Fibroblast of skin of right quadriceps (primary cell): ENCODE measurements at places on chromosomes 2 and 18.
A peak's percentile ranks its signal among the peaks of the same experiment; 100 is the strongest.

- no peak for DNase-seq
Observed at GRCh38 chr2:170380267-170380666, 202.3 kb downstream of the MYO3B start.

GRCh38 chr18:1306641-1307040 lies 402.0 kb downstream of the ADCYAP1 start:
- DNase-seq: no peak

GRCh38 chr18:22342625-22343024 lies 75.1 kb downstream of the CTAGE1 start:
- DNase-seq: peak; percentile 74

GRCh38 chr2:163182764-163183354 lies 344.3 kb upstream of the KCNH7 start:
- DNase-seq: peak; percentile 5

DNA sequence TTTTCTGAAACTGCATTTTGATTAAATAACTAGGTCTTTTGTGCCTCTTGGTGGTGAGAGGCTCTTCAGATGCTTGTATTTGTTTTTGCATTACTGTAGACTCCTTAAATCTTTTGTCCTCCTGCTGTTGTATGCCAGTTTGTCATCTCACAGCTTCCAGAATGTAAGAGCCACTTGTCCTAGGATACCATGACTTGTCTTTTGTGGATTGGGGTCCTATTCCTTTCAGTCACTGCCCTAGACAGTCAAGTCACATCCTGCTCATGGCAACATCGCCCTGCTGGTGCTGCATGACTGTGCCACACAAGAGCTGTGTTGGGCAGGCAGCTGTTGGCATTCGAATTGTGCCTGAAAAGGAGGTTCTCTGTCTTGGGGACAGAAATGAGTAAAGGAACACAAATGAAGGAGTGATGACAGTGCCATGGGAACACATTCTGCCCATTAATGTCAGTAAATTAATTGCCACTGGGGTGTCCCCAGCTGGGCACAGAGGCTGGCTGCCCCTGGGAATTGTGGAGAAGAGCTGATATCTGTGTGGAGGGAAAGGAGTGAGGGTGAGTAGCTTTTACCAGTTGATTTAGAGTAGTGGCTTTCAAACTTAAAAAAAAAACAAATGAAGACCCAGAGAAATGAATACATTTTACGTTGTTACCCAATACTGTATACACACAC lies 140.3 kb downstream of the ARL6IP6 start:
- no peak for DNase-seq

GRCh38 chr18:65760457-65760856 lies 9.6 kb downstream of the CDH7 start:
- DNase-seq: no peak

GRCh38 chr18:78607221-78607620 lies 372.4 kb upstream of the SALL3 start:
- no peak for DNase-seq

GRCh38 chr18:22175346-22175745 lies 6.0 kb downstream of the GATA6 start:
- no peak for DNase-seq

GRCh38 chr18:25275412-25276001 lies 76.5 kb downstream of the ZNF521 start:
- DNase-seq: no peak

GRCh38 chr18:55858661-55859515 lies 270.9 kb upstream of the TCF4 start:
- DNase-seq: peak; percentile 58

DNA sequence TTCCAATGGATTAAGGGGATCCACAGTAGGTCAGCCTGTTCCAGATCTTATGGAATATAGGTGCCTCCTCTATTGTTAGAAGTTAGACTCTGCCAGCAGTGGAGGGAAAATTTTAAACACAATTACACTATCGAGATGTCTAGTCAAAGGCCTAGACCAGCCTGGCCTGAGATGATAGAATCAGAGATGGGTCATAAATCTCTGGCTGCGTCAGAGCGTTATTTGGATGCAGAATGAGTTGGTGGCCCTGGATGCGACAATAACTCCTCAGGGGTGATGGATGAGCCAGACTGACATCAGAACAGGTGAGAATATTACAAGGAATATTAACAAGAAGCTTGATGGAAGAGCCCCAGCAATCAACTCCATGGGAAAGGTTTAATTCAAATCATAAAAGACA lies 149.3 kb upstream of the TCF4 start:
- no peak for DNase-seq

GRCh38 chr18:63205791-63206252 lies 113.7 kb downstream of the BCL2 start:
- no peak for DNase-seq

DNA sequence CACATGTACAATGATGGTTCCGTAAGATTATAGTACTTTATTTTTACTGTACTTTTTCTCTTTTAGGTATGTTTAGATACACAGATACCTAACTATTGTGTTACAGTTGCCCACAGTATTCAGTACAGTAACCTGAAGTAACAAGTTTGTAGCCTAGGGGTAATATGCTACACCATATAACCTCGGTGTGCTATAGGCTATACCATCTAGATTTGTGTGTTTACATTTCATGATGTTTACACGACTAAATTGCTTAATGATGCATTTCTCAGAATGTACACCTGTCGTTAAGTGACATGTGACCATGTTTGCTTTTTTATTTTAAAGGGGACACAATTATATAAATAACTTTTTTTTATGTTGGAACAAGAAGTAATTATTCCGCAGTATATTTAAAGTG lies 34.5 kb downstream of the PIK3C3 start:
- DNase-seq: no peak

DNA sequence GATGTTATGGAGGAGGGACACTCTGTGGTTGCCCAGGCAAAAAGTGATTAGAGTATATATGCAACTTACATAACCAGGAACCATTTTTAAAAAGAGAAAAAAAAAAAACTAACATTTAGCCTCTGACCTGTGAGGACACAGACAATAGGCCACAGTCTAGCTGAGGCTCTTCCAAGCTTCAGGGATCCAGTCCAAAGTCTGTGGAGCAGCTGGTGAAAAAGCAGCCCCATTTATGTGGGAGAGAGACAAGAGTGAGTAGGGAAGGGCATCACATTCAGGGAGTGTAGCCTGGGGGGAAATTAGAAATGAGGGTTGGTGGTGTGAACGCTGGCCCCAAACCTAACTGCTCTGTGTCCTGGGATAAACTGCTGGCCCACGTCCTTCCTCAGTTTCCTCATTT lies 122.8 kb downstream of the MYO5B start:
- DNase-seq: no peak

- no peak for DNase-seq
Observed at GRCh38 chr2:74142340-74142739, 5.4 kb downstream of the BOLA3 start.

- no peak for DNase-seq
Observed at GRCh38 chr2:236859908-236860307, 225.8 kb upstream of the COPS8 start.

DNA sequence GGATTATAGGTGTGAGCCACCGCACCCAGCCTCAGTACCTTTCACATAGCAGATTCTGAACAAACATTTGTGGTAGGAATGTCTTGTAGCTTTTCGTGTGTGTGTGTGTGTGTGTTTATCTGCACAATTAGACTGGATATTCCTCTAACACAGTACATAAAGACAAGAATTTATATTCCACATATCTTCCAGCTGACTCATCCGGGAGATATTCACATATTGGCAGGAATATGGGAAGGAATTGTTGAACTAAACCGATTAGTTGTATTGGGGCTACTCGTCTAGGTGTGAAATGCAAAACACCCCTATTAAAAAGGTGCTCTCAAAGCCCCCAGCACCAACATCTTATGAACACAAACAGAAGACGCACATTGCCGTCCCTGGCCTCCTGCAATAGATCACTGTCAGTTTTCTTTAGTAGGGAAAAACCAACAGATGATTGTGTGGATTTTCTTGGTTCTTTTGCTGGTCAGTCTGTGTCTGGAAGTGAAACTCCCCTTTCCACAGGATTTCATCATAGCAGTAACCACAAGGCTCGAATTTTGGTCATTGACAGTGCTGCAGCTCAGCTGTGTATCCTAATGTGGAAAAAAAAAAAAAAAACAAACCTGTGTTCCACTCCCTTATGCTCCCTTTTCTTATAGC lies 208.5 kb upstream of the ACVR2A start:
- DNase-seq: peak; percentile 71

DNA sequence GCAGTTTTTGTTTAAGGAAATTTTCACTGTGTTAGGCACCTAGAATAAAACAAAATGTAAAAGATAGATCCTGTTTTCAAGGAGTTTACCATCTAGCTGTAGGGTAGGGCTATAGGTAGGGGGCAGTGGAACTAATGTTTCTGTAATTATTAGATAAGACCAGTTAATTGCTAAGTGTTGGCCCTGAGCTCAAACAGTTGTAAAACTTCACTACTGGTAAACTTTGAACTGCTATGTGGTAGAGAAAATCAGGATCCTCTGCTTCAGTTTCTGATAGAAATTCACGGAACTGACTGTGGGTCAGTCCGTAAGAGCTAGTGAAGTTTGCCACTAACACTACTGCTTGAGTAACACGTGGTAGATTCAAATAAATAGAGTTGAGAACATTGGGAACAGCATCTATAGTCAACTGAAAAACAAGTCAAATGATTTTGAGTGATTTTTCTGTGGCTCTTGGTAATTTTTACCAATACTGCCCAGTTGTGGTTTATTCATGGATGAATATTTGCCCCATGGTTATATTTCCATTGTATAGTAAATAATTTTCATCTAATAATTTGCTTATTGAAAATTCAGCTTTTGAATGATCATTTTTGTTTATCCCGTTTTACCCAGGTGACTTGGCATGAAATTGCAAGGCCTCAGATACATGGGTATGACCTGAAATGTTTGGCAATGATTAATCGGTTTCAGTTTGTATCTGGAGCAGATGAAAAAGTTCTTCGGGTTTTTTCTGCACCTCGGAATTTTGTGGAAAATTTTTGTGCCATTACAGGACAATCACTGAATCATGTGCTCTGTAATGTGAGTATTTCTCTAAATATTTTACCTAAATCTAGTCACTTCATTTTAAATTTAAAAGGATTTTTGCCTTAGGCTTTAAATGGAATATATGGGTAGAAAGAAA lies 26.4 kb downstream of the ELP2 start:
- DNase-seq: peak; percentile 29

- no peak for DNase-seq
Observed at GRCh38 chr2:26001743-26002351, 19.6 kb upstream of the KIF3C start.

GRCh38 chr18:3935305-3935704 lies 485.3 kb downstream of the TGIF1 start:
- peak; percentile 40 for DNase-seq

GRCh38 chr2:212539072-212539880 lies 674 bp upstream of the ERBB4 start:
- DNase-seq: no peak

DNA sequence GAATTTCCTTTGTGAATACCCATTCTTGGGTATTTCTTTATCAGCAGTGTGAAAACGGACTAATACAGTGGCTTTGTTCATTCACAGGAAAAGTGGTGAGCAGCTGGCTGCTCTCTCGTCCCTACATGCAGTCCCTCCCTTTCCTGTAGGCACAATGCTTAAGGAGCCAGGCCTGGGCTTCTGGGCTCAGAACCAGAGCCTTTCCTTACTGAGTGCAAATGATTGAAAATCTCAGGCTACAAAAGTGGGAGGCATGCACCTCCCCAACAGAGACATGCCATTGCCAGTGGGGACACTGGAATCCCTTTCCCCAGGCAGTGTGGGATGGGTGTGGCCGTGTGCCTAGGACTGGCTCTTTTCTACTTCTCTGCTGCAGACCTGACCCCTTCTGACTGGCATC lies 61.3 kb downstream of the MCFD2 start:
- DNase-seq: no peak

- peak; percentile 38 for DNase-seq
Observed at GRCh38 chr2:134207589-134208209, 46.2 kb upstream of the MGAT5 start.

- DNase-seq: no peak
Observed at GRCh38 chr2:227615906-227616305, 1.3 kb upstream of the SCYGR3 start.

DNA sequence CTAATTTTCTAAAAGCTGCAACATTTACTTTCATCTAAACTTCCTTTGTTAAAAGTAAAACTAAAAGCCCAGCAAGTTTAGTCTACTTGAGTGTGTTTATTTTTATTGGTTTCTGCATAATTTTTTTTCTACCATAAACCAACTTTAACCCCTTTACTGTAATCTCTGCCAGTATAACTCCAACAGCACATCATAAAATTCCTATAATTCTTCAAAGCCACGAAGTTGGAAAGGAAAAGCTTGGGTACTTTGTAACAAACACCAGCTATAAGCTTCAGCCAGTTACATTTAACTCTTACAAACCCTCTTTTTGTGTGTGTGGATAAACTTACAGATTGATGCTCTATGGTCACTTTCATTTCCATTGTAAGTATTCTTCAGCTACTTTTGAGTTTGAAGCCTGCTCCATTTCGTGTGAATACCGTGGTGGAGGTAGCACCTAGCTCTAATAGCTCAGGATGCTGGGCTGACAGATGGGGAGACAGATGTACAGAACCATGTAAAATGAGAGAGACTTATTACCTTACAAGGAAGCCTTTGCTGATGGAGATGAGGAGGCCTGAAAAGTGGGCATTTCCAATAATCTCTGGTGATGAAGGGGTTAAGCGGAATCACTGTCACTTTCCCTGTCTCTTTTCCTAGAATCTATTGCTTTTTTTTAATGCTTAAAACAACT lies 42.5 kb downstream of the ZEB2 start:
- peak; percentile 70 for DNase-seq

GRCh38 chr2:72871880-72872279 lies 15.3 kb upstream of the SPR start:
- no peak for DNase-seq

- peak; percentile 96 for DNase-seq
Observed at GRCh38 chr18:43662657-43663056, 385.4 kb upstream of the SYT4 start.

DNA sequence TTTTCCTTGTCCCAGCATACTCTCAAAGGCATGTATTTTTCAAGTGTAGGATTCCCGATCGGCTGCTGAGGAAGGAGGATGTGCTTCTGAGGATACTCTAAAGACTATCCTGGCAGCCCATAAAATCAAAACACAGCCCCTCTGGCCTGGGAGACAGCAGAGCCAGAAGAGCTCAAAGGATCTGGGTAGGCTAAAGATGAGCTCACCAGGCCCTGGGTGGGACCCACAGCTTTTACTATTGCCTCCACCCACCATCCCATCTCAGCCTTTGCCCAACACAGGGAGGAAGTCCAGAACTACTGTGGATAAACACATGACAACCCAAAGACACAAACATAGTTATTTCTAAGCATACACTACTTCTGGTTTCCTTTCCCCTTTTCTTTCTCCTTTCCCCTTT lies 79.1 kb upstream of the ZFP36L2 start:
- no peak for DNase-seq

DNA sequence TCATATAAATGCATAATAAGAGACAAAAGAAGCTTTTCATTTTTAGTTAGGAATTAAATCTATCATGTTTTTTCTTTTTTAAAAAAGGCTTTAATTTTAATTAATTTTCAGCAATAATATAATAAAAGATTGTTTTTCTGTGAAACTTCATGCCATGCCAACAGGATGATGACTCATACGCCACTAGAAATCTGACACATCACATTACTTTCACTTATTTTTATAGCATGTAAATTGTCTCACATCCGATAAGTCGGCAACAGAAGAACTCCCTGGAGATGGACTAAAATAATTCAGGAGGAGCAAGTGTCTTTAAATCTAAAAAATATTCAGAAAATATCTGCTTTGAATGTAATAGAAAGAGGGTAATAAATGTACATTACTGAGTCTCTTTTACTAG lies 1024.2 kb upstream of the ACVR2A start:
- DNase-seq: peak; percentile 28
